ENCODE measurements at places on chromosomes 7 and 10.
A peak's percentile ranks its signal among the peaks of the same experiment; 100 is the strongest.

DNA sequence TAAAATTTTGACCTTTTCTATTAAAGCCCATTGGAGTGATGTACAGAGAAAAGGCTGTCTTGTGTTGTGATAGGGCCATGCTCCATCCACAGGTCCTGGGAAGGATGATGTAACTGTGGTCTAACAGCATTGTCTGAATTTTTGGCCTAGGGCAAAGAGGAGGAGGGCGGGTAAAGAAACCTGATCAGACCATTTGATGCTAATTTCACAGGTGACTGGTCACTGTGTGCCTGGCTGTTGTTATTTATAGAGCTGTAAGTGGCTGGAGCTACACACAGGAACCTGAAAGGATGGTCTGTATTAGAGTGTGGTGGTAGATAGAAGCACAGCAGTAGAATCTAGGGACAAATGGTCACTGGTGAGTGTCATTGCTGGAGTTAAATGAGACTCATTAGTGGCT lies 182.1 kb downstream of the AUTS2 start:
- no peak for DNase-seq

DNA sequence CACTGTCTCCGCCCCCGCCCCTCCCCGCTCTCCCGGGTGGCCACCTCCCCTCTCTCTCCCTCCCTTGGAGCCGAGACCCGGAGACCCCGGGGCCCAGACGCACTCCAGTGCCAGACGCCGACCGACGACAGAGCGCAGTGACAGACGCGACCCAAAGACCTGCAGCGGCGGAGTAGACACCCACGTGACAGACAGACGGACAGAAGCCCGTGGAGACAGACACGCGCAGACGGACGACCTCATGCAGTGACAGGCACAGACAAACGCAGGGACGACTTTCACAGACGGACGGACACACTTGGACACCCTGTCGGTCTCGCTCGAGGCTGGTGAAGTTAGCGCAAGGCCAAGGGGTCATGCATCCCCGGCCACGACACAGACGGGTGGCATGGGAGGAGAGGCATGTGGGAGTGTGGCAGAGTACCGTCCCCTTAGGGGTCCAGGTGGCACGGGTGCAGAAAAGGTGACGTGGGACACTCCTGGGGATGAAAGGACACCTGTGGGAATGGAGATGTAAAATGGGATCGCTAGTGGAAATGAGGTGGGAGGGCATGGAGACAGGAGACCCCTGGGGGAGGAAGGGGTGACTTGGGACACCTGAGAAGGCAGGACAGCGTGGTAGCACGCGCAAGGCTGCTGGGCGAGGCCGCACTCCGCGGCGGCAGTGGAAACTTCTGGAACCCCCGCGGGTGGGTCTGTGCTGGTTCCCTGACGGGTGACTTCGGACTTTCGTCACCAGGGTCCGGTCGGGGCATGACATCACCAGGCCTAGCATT lies 456 bp upstream of the ACHE start:
- DNase-seq, result no peak

GRCh38 chr10:43123361-43124093 lies 14.7 kb upstream of the CSGALNACT2 start:
- DNase-seq, result no peak

- DNase-seq, result no peak
Measured at GRCh38 chr7:42688056-42688371, 223.9 kb downstream of the C7orf25 start.

DNA sequence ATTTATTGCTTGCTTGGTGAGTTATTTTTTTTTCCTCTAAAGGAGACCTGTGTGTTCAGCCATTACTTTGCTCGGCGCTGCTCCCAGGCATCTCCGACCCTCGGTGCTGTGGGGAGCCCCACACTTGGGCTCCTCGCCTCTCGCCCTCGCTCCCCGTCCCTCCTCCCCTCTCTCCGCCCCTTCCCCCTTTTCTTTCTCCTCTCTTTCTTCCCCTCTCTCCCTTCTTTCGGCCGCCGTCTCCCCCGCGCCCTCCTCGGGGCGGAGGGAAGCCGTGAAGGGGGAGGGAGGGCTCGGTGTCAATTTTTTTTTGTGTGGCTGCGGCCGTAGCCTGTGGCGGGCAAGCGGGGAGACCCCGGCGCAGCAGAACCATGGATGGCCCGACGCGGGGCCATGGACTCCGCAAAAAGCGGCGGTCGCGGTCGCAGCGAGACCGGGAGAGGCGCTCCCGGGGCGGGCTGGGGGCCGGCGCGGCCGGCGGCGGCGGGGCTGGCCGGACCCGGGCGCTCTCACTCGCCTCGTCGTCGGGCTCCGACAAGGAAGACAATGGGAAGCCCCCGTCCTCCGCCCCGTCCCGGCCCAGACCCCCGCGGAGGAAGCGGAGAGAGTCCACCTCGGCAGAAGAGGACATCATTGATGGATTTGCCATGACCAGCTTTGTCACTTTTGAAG lies 1.1 kb downstream of the AUTS2 start:
- no peak for DNase-seq

- DNase-seq, result no peak
Measured at GRCh38 chr7:47528471-47528870, 53.4 kb downstream of the TNS3 start.

DNA sequence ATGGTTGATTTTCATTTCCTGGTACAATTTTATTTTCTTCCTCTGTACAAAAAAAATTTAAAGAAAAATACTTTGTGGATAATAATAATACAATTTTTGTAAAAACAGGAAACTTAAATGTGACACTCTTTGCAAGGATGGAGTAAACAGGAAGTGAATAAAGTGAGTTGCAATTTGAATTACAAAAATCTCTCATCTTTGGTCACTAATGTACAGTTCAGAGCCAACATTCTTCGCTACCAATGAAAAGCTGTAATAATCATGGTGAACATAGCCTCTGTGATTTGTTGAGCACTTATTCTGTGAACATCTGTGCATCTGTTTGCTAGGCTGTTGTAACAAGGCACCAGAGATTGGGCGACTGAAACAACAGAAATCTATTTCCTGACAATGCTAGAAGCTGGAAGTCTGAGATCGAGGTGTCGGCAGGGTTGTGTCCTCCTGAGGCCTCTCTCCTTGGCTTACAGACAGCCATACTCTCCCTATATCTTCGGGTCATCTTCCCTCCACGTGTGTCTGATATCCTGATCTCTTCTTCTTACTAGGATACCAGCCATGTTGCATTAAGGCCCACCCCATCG lies 295.3 kb upstream of the KLF6 start:
- no peak for DNase-seq

- no peak for DNase-seq
Measured at GRCh38 chr7:33996899-33997298, 91.6 kb downstream of the BMPER start.

DNA sequence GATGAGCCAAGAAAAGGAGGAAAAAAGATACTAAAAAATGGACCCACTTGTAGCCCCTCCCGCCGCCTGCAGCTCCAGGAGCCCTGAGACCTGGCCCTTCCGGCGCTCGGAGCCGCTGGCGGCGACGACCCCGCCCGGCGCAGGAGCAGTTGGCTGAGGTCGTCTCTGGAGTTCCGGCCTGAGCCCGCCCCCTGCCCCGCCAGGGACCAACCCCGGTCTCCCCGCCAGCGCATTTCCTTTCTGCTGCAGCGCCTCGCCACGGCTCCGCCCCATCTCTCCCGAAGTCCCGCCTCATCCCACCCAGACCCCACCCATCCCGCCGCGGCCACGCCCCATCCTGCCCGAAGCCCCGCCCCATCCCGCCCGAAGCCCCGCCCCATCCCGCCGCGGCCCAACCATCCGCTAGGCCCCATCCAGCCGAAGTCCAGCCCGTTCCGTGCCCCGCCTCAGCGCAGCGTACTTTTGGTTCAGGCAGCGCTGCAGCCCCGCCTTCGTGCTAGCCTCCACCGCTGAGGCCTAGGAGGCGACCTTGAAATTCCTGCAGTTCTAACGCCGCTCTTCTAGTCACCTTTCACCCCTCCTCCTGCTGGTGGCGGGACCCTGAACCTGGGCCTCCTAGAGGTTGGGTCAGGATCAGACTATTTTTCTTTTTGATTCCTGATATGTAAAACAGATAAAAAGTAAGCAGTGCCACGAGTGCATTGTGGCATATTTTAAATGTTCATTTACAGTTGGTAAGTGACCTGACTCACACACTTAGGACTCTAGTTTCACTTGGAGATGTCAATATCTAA lies at the start of gene STN1:
Gene STN1 (minus strand): TSS at position 132 of the 794 bp plus-strand sequence. CDS start 590 bp downstream, outside the sequence.
- peak; percentile 93 for DNase-seq

GRCh38 chr10:58516119-58516518 lies 3.4 kb downstream of the BICC1 start:
- DNase-seq, result no peak

DNA sequence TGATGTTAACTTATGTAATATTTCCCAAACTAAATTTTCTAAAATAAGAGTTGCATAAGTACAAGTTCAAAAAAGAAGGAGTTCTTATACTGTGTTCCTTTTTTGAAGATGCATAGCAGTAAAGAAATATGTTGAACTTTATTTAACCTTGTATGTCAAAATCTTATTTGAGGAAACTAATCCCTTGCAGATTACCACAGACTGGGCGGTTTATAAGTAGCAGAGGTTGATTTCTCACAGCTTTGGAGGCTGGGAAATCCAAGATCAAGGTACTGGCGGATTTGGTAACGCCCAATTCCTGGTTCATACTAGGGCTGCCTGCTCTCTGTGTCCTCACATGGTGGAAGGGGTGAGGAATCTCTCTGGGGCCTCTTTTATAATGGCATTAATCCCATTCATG lies 68.5 kb downstream of the GNAT3 start:
- no peak for DNase-seq

DNA sequence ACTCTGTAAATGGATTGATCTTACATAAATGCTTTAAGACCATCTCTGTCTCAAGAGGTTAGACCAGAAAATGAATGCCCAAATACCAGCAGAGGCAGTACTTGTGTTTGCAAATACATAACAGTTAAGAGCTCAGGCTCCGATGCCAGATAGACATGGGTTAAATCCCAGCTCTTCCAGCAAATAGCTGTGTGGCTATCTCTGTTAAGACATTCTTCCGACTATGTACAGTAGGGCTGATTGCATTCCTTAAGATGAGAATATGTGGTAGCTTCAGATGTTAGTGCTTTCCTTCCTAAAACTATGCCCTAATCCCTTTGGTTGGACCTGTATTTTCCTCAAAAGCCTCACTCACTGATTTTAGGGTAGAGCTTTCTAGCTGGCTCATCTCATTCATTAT lies 2.2 kb downstream of the IDE start:
- DNase-seq, result no peak

- no peak for DNase-seq
Measured at GRCh38 chr7:37341033-37341630, 107.5 kb downstream of the ELMO1 start.

DNA sequence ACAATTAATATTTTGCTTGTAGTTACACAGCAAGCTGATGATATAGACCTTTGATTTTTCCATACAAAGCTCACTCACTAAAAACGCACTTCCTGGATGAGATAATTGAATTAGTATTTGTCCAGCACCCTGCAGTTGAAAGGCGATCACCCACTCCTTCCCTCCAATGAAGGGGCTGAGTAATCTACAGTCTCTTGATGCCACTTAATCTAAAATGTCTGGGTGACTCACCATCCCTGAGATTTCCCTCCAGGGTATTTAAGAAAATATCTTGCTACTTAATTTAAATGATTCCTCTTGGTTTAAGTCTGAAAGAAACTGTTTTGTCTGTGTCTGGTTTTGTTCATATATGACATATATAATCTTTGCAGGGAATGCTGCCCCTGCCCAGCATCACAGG lies 515.3 kb downstream of the GRID1 start:
- DNase-seq, result no peak

- no peak for DNase-seq
Measured at GRCh38 chr7:20194343-20194995, 22.7 kb downstream of the MACC1 start.
